Activated gamma-delta T cell (primary cell): ENCODE measurements at places on chromosomes 5 and 9.

GRCh38 chr5:32147236-32147635 lies 26.9 kb downstream of the GOLPH3 start:
- DNase-seq, result no peak

GRCh38 chr9:85213650-85214607 lies 527.8 kb downstream of the AGTPBP1 start:
- no peak for DNase-seq

GRCh38 chr5:89297066-89297465 lies 414.1 kb upstream of the MEF2C start:
- no peak for DNase-seq

- DNase-seq, result no peak
These were observed 189.5 kb downstream of the ACTL7B start for GRCh38 chr9:108666240-108666784.

DNA sequence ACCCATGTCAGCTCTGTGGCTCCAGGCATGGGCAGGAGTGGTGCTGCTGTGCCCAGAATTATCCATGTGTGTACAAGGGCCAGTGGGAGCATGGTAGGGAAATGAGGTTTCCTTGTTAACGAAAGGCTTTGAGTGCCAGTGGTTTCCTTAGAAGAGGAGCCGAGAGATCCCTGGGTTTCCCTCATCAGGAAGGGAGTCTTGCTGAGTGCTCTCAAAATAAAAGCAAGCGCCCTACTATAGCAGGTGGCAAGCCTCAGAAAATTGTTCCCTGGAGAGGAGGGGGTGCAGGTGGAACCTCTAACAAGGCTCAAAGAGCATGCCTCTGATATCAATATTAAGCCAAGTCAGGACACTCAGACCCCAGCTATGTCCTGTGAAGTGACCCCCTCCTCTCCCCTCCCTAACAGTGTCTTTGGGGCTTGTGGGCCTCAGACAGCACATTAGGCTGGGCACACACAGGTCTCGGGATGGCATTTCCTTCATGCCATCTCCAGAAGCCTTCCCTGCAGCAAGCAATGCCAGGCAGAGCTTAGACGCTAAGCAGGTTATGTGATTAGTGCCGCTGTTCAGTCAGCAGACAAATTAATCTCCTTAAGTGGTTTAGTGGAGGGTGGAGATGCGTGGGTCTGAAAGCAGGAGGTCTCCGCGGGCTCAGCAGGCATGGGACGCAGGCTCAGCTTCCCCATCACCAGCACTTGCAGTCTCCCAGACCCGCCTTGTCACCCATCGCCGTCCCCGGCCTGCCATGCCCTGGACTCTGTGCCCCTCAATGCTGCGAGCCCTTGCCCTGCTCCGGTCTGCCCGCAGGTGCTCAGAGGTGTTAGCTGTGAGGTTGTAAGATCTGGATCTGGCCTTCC lies 60.0 kb upstream of the RARS1 start:
- no peak for DNase-seq
